ENCODE measurements at places on chromosomes 4 and X.

GRCh38 chr4:6225469-6225868, 25.1 kb upstream of the JAKMIP1 start:
- no peak for DNase-seq

DNA sequence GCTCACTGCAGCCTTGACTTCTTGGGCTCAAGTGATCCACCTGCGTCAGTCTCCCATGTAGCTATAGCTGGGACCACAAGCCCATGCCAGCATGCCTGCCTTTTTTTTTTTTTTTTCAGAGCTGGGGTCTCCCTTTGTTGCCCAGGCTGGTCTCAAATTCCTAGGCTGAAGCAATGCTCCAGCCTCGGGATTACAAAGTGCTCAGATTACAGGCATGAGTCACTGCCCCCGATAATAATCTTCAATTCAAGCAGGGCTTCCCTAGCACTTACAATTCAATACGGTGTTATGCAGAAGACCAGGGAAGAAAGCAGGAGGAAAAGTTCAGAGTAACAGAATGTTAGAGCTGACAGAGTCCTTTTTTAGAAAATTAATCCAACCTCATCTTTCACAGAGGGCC, 26.1 kb downstream of the OTOP1 start:
- DNase-seq = no peak

DNA sequence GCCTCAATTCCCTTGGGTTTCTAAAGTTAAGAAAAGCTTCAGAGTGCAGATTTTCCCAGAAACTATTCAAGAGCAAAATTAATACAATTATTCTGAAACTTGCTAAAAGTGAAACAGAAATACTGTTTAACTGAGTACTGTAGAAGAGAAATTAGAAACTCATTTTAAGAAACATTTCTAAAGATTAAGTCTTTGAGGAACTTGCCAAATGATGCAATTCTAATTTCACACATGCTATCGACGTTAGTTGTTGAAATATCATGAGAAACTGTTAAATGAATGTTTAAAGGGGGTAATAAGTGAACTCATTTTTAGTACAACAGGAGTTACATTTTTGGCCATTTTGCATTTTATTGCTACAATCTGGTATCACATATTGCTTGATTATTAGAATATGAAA, 125.3 kb upstream of the MAOA start:
- no peak for DNase-seq

- DNase-seq = peak; percentile 39
Measured at GRCh38 chr4:54687887-54688841, 30.4 kb downstream of the KIT start.

GRCh38 chr4:159429693-159430035, 326.8 kb downstream of the RAPGEF2 start:
- DNase-seq = no peak

DNA sequence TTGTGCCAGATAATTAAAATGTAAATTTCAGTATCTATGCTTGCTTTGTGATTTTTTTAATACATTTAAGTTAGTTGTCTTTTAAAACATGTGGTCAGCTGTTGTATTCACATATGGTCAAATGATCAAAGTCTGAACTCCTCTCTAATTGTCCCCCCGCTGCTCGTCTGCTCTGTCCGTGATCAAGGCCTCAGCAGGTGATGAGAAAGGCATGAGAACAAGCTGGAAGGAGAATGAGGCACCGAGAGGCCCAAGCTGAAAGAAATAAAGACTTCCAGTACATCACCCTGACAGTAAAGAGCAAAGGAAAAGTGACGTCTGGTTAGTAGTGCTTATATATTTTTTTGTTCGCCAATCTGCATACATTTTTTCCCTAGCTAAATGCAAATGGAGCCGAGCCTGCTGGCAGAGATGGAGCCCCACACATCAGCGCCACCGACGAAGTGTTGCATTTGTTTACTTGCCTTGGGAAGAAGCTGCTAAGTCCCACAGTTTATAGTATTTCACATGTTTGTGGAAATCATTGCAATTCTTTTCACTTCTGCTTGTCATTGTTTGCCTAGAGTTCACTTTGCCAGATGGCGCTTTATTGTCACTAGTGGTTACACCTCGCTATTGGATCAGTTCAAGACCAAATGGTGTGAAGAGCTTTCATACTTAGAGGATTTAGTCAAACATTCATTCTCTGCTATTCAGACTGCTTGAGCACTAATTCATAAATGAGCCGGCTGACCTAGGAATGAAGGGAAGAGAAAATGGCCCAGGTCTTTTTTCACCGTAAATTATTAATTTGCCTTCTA, 181.5 kb downstream of the ZIC3 start:
- no peak for DNase-seq

GRCh38 chr4:141684785-141685184, 48.4 kb downstream of the IL15 start:
- no peak for DNase-seq

All from germinal center (tissue), 1 donor.